CMK (cell line): ENCODE measurements at places on chromosomes 13 and 19.

DNA sequence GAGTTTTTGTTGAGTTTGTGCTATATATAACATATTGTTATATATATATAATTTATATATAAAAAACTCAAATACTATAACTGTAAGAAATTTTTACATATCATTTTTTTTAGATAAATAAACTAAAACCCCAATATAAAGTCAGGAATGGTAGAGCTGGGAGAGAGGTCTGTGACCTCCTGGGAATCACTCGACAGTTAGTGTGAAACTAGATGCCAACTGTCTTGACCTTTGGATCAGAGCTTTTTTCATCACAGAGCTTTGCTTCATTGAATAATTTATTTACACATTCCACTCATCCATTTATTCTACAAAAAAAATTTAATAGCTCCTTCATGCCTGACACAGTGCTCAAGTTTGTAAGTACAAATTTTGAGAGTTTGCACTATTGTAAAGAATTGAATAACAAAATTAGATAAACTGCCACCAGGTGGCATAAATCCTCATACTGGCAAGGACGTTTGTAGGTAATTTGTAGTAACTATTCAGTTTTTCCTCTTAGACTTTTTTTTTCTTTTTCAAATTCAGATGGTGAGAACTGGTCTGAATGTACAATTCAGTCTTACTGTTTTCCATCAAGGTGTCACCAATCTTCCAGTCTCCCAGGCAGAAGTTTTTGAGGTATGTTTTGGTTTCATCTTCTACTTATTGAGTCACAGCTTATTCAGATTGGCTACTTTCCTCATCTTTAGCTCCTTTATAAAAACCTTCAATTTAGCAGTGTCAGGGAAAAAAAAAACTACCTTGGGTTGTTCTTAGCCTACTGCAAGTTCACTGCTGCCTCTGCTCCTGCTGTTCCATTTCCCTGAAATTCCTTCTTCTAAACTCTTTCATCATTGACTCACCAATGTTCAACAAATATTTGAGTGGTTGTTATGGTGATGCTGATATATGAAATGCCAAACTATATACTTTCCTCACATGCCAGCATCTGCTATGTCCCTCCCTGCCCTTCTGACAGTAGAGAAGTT is 28.7 kb downstream of the LACC1 start:
- no peak for DNase-seq

GRCh38 chr19:6587998-6588507 is 2.9 kb downstream of the CD70 start:
- DNase-seq: no peak

- DNase-seq: peak; percentile 52
Measured at GRCh38 chr13:19601749-19602725, 31.4 kb upstream of the MPHOSPH8 start.

DNA sequence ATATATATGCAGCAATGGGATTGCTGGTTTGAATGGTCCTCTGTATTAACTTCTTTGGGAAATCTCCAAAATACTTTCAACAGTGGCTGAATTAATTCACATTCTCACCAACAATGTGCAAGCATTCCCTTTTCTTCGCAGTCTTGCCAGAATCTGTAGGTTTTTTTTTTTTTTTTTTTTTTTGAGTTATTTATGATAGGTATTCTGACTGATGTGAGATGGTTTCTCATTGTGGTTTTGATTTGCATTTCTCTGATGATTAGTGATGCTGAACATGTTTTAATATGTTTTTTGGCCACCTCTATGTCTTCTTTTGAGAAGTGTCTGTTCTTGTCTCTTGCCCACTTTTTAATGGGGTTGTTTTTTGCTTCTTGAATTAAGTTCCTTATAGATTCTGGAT is 2041.5 kb upstream of the PCDH20 start:
- DNase-seq: no peak
